ENCODE measurements at places on chromosomes 3 and 15.

DNA sequence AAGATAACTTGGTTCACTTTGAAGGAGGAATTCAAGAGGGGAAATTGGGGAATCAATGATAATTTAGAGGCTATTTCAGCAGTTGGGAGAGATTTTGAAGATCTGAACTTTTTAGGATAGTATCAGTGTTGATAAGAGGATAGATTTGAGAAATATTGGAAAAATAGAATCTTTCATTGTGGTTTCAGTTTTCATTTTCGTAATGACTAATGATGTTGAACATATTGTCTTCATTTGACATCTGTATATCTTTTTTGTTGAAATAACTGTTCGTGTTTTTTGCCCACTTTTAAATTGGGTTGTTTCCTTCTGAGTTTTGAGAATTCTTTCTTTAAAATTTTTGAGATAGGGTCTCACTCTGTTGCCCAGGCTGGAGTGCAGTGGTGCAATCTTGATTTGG lies 21.1 kb downstream of the ECT2 start:
- DNase-seq = no peak

DNA sequence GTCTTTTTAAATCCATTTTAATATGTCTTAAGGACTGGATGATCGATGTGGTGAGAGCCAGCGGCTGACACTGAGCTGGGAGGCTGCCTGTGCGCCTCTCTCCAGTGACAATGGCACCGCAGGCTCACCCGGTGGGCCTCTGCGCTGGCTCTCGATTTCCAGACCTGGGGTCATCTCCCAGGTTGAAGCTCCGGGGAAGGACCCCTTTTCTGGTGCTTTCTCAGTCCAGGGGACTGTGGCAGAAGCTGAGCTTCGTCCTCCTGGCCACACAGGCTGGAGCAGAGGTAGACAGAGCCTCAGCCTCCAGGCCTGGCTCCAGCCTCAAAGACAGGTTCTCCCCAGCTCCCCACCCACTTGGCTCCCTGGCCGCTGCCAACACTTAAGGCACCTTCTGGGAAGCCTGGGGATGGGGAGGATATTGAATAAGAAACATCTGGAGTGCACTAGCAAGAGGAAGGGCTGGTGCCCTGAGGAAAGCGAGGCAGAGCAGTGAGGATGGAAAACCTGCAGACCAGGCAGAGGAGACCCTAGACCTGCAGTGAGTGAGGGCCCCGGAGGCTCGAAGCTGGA lies 154.2 kb upstream of the SMAD3 start:
- DNase-seq = no peak

DNA sequence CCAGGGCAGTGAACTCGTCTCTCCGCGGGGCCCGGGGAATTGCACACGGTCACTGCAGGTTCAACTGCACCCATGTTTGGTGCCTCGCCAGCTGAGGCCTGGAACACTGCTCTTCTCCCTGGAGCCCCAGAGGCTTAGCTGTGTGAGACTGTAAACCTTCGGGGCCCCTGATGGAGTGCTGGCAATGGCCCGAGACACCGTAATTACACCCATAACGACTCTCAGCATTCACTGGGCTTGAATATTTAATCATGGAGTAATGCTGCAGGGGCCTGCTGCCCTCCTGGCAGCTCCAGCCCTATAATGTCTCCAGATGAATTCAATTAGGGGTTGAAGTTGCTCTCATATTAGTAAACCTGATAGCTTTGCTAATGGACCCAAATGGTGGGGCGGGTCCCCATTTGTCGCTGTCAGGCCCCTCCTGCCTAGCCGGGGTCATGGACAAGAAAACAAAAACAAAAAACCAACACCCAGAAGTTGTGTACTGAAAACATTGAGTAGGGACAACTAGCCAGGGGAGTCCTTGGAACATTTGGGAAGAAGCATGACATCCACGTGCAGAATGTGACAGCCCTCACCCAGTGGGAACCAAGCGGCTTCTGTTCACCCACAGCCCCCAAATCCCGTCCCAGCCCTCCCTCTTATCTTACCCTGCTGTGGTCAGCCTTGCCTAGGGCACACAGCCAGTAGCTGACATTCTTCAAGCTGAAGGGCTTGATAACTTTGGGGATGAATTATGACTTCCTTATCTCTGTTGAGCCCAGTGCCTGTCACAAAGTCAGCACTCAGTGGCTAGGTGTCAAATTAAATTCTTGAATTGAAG lies 74.3 kb upstream of the SCN5A start:
- DNase-seq = no peak

DNA sequence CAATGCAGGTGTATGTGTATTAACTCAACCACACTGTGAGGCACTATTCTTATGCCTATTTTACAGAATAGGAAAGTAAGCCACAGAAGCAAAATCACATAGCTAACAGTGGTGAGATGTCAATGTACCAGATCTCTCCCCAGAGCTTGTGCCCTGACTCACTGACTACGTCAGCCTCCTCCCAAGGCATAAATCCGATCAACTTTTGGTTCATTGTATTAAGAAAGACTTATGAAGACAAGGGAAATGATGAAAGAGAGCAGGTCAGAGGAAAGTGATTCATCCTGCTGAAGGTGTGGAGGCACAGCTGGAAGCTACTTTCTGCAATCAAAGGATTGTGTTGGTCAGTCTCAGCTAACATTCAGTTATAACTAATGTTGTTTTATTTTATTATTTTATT lies 33.0 kb upstream of the SV2B start:
- no peak for DNase-seq

DNA sequence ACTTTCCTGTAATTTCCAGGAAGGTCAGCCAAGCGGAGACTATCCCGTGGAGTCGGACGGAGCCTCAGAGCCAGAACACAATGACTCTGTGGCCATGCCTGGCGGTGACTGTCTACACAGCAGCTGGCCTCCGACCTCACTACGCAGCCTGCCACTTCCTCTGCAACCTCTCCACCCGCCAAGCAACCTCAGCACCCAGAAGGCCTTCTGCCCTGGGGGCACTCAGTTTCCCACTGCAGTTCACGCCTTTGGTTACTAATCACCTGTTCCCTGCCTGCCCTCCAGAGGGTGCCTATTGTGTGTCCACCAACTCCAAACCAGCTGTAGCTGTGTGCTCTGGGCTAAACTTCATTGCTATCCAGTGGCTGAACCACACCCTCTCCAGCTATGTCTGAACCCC lies 44.0 kb downstream of the TM2D3 start:
- no peak for DNase-seq

- no peak for DNase-seq
Measured at GRCh38 chr3:50502584-50503423, 630 bp downstream of the CACNA2D2 start.

GRCh38 chr3:186451371-186451770 lies 89.3 kb upstream of the DGKG start:
- no peak for DNase-seq

DNA sequence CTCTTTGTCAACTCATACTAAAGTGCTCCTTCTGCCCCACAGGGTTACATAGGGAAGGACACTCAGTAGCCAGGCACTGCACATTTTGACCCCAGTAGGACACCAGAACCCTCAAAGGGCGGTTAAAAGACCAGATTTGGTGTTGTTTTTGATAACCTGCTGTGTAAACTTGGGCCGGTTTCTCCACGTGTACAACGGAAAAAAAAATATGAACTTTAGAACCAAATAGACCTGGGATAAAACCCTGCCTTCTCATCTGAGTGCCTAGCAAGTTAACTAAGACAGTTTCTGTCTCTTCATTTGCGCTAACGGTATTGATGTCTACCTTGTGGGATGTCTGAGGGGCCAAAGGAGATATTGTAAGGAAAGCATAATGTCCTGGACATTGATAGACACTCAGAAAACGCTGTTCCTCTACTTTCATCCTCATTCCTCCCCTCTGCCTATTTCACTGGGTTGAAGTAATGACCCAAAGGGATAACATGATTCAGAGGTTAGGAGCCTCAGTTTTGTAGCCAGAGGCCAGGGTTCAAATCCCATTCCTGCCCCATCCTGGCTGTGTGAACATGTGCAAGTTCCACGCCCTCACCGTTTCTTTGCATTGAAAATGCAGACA lies 155.9 kb upstream of the LPP start:
- DNase-seq = no peak

- no peak for DNase-seq
Measured at GRCh38 chr3:140162551-140162950, 227.6 kb downstream of the CLSTN2 start.

DNA sequence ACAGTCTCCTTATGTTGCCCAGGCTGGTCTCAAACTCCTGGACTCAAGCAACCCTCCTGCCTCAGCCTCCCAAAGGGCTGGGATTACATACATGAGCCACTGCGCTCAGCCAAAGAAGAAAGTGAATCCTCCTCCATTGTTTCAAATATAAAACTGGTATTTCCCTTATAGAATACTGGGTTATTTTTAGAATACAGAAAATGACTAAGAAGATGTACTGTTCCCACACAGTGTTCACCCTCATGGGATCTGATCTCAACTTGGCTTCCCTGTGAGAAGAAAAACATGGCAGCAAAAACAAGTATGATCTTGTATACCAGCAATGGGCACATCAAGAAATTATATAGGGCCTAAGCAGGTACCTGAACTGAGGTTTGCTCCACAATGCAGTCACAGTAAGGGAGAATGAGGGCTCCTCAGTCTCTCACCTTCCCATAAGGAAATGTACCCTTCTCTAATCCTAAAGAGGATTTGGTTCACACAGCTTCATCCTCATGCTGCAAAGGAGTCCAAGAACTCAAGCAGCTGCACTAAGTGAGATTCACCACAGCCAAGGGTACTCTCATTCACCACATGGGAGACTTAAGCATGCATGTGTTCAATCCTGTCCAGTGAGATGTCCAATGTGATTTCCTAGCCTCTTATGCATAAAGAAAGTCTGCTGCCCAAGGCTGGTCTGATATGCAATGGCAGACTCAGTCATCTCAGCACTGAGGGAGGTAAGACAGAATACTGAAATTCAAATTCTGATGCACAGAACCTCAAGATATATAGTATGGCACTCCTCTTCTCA lies 25.8 kb downstream of the USP4 start:
- no peak for DNase-seq

- DNase-seq = no peak
Measured at GRCh38 chr3:134201201-134202130, 49.2 kb downstream of the RYK start.

DNA sequence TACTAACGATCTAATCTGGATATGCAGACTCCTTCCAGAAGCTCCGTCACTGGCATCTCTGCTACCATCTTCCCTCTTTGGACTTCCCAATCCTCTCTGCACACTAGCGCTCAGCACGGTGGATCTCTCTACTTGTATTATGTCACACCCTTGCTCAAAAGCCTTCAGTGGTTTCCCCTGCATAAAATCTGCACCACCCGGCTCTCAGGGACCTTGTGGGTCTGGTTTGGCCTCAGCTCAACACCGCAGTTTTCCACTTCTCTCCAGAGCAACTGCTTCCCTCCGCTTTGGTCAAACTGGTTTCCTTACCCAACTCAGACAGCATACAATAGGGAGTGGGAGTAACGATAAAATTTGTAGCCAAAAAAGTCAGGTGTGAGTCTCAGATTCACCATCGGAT lies 30.7 kb upstream of the HES1 start:
- no peak for DNase-seq

DNA sequence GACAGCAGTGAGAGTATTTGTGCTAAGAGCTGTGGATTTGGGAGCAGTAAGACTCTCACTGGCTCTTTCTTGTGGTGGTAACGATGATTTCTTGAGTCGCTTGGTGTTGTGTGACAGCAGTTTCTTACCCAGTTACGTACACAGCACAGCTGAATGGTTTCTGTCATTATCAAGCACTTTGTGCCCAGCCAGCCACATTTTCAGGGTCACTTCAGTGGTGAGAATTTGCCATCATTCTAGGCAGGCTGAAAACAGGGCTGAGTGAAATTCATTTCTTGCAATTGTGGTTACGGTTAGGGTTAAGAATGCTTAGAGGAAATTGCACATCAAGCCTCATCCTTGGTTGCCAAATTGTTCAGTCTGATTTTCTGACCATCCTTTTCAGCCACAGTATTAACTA lies 130.1 kb downstream of the RYR3 start:
- DNase-seq = no peak

DNA sequence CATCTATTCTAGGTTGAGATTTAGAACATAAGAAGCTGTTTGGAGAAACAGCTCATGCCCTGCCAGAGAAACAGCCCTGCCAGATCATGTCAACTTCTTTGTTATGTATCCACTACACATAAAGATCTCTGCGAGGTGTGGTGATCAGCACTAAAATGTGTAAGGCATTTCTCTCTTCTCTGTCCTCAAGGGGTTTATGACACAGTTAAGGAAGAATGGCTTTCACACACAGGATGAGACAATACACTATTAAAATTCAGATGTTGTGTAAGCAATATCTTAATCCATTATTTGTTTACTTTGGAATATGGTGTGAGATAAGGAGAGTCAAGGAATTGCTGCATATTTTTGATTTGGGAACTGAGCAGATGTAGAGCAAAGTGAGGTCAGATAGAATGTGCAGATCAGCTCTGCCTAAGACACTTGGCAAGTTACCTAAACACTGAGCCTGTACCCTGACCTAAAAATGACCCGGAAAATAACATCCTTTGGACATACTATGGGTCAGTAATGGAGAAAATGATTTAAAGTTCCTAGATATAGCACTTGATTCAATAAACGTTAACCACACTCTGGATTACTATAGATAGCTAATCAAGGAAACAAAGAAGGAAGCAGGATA lies 434.7 kb upstream of the PDZRN3 start:
- no peak for DNase-seq

DNA sequence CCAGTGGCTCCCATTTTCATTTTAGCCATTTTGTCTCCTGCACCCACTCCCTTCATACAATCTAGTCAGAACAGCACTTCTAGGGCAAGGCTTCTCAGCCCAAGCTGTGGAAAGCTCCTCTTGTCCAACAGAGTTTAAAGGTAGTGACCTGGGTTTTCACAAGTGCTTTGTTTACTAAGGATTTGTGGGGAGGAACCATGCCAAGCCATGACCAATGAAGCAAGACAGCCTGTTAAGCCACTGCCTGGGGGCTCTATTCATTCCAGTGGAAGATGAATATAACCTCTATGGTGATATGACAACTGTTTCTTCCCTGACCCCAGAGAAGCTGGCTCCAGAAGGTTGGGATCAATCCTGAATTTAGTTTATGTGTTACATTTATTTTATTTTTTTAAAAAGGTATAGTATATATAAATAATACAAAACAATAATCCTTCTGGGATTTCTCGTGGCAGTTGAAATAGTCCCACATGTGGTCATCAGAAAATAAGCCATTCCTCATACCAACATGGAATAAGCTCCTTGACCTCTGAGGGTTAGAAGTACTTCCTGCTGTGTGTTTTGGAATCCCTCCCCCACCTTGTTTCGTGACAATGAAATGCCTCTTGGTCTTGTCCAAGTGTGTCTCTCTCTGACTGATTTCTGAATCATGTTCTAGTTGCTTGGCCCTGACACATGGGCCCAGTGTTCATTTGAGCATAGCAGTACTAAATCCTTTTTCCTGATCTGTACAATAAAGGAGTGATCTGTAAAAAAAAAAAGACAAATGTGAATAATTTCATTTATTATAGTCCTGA lies 13.3 kb upstream of the THUMPD3 start:
- no peak for DNase-seq

DNA sequence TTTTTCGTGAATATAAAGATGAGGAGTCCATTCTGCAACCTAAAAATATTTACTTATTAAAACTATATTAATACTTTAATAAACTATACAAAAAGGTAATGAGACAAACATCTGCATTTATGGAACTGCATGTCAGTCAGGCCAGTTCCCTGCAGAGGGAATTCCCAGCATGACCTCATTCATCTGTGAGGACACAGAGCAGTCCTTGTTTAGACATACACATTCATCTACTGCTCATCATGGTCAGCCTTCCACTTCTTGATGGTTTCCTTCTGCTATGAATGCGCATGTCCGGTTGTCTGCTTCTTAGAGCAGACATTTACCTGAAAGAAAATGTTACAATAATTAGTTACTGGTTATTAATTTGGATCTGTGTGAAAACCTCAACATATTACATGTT lies 3.3 kb upstream of the ACTR8 start:
- no peak for DNase-seq

GRCh38 chr15:42108806-42109205 lies 14.4 kb upstream of the PLA2G4D start:
- DNase-seq = no peak
